Stimulated activated naive CD8-positive, alpha-beta T cell treated with anti-CD3 and anti-CD28 coated beads, Interleukin-15, Interleukin-2, amounts not matched to agents 100 U/mL and 50 U/mL, for 24 hours (primary cell): ENCODE measurements at places on chromosomes 5 and 9.
A peak's percentile ranks its signal among the peaks of the same experiment; 100 is the strongest.

GRCh38 chr5:1038417-1039209 is 30.0 kb downstream of the NKD2 start:
- DNase-seq = no peak

GRCh38 chr5:33997331-33997983 is 10.4 kb downstream of the AMACR start:
- no peak for DNase-seq

GRCh38 chr9:7058473-7058872 is 300.7 kb downstream of the KDM4C start:
- no peak for DNase-seq

DNA sequence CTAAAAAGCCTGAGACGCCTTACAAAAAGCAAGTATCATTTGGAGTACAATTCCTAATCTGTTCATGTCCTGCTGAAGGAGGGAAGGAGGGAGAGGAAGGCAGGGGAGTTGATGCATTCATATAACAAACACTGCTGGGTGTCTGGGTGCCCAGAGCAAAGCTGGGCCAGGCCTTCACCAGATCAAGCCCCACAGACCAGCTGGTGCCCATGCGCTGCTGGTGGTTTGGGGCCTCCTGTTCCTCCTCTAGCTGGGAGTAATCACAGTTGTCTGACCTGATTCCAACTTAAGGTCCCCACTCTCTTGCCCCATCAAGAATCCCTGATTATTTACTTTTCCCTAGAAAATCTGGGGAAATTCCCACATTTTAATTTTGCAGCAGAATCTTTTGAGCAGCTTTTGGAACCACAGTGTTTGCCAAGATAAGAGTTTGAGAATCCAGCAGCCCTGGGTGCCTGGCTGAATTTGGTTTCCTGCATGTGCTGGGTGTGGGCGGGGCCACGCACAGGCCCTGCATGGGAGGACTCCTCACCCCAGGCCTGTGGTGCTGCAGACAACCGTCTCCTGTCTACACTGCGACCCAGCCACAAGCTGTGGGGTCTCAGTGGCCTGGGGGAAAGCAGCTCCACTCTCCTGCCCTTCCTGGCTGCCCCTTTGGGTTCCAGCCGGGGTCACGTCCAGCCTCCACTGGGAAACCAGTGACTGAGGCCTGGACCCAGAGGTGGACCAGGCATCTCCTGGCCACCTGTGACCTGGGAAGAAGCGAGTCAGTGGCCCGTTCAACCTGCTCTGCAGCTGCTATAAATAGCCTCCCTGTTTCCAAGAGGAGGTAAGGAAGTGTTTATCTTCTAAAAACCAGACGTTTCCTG is 47.5 kb downstream of the NEURL1B start:
- DNase-seq = peak; percentile 31

- no peak for DNase-seq
Observed at GRCh38 chr5:57736716-57737115, 254.1 kb upstream of the ACTBL2 start.

DNA sequence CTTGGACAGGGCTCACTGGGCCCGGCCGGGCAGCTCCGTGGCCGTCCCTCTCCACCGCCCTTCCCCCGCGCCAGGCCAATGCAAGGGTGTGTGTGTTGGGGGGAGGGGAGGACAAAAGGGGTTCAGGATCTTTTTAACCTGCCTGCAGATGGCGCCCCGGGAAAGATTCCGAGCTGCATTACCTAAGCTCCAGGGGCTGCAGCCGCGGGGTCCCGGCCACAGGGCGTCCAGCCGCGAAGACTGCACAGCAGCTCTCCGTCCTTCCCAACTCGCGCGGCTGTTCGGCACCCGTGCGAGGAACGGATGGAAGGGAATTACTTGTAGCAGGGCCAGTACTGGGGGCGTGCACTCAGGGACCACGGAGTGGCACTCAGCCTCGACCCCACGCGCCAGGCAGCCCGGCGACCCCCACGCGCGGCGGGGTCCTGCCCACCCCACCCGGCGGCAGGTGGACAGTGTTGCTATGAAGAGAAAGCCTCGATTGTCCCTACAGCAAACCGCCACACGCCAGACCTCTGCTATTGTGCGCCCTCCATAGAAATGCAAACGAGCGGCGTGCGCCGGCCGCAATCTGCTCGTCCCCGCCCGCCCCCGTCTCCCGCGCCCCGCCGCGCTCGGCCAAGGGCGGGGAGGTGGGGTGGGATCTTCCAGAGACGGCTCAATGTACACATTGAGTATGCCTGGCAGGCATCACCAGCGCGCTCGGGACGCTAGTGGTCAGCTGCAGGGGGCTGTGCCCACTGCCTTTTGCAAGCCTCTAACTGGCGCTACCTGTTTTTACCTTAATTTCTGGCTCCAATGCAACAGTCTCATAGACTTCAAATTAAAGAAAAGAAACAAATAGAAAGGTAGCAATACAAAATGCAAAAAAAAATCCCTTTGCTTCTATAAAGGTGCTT is 796 bp upstream of the GADD45G start:
- peak; percentile 59 for DNase-seq

DNA sequence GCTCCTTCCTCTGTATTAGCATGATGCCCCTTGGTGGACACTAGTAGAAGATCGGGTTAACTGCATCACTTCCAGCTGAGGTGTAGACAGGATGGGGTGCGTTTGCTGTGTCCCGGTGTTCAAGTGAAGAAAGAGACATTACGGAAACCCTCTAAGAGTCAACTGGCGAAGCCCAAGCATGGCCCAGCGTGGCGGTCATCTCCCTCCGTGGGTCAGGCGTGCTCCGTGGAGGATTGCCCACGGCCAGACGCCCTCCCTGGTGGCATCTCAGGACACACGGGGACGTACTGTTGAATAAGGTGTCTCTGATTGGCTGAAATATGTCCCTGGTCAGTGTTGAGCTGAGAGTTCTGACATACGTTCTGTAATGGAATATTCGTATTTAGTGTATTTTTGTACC is 119.5 kb upstream of the CACNA1B start:
- DNase-seq = no peak

DNA sequence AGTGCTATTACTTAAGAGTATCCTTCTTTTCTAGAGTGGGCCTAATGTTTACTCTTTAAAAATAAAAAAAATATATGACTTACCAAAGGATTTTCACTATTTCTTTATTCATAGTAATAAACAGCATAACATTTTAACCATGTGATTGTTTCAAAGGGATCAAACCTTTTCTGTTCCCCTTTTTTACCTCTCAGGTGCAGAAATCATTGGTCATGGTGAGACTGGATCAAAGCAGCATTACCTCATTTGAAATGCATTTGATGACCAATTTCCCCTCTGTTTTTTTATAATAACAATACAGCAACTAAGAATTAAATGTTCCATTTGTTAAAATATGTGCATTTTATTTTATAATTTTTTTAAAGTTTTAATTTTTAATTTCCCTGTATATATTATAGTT is 598.0 kb upstream of the RGMB start:
- no peak for DNase-seq

DNA sequence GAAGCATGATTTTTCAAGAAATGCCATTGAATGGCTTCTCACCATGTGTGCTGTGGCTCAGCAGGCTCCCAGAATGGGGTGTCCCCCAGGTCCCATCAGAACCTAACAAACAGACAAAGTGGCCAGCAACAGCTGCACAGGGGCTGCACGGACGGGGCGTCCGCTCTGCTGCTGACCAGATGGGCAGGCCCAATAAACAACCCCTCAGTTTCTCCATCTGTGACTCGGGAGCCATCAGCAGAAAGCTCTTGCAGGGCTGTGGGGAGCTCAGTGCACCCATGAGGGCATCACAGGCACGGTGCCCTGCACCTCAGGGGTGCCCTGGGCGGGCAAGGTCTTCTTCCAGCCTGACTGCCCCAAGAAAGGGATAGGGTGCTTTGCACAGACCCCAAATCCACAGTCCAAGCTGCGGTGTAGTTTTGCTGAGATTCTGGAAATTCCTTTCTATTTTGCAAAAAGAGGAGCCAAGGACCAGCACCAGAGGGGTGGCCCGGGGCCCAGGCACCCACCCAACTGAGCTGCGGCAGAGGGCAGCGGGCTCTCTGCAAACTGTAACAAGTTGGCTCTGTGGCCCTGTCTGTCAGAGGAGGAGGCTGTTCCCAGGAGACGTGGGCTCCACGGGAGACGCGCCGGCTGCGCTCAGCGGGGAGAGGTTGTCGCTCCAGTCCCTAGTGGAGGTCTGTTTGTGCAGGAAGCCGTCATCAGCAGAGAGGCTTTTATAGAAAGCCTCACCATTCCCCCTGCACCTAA is 138.7 kb upstream of the PPP1R26 start:
- DNase-seq = no peak

DNA sequence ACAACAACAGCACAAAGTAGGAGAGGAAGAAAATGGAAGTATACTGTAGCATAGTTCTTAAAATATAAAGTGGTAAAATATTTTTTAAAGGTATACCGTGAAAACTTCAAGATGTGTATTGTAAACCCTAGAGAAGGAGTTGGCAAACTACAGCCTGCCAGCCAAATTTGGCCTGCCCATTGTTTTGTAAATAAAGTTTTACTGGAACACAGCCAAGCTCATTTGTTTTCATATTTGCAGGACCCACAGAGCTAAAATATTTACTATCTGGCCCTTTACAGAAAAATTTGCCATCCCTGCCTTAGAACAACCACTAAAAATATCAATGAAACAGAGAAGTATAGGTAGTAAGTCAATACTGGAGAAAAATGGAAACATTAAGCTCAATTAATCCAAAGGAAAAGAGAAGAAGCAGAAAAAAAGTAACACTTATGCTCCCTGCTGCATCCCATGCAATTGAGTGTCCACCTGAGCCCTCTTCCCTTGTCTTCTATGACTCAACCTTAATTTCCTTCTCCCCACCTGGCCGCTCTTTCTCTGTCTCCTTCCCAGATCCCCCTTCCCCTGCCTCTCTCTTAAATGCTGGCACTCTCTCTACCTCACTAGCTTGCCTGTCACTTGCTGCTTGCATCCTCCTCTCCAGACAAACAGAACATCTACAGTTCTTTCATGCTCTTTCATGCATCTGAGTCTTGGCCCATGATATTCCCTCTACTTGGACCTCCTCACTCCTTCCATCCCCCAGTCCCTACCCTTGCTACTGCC is 50.6 kb upstream of the FER start:
- no peak for DNase-seq

DNA sequence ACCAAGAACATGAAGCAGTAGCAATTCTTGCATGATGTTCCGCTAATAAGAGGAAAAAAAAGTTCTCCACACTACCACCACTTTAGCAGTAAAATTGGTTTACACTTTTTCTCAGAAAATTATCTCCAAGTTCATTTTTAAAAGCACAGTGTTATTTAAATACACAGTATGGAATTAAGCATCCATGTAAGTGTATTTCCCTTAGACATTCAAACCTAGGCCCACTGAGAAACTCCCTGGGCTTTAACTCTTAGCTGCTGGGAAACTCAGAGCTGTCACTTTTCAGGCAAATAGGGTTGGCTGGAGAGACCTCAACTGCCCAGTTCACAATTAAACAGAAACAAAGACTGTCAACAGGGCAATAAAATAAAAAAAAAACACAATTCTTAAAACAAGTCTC is 2.7 kb downstream of the GNAQ start:
- no peak for DNase-seq

DNA sequence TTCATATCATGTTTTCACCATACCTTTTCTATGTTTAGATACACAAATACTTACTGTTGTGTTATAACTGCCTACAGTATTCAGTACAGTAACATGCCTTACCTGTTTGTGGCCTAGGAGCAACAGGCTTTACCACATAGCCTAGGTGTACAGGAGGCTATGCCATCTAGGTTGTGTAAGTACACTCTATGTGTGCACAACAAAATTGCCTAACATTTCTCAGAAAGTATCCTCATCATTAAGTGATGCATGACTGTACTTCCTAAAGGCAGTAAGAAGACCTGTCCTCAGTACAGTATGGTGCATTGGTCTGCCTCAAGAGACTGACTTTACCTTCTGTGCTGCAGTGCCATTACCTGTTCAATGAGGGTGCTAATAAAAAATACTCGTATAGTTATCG is 7.9 kb downstream of the TXN start:
- DNase-seq = no peak

- DNase-seq = peak; percentile 9
Observed at GRCh38 chr9:32866273-32866672, 82.9 kb downstream of the TMEM215 start.

DNA sequence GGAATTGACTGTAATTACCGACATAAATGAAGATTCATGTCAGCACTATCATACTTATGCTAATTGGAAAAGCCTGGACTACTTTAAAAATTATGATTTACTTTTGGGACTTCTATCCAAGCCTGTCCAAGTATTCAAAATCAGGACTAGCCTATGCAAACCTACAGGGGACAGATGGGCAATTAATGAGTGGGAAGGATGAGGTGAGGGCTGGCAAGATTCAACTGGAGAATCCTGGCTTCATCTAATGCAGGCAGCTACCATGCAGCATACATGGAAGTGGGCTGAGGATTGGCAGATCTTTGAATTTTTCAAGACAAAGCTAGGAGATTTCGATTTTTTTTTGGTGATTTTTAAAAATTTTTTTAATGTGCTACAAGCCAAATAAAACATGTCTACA is 532.6 kb downstream of the CSNK1G3 start:
- DNase-seq = no peak

- DNase-seq = no peak
Observed at GRCh38 chr9:21097817-21098216, 20.1 kb upstream of the IFNB1 start.

DNA sequence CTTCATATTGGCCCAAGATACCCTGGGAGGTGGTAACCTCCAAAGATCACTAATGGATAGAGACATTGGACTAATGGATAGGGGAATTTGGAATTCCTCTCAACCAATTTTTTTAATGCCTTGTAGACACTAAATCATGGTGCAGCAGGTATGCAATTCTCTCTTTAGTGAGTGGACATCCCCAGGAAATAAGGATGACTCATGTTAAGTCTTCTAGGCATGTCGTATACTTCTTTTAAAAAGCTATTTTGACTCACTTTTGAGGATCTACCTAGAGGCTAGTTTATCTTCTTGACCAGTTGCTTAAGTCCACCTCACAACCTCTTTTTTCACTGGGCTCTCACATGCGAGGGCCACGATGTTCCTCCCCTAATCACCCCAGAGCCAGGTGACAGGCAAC is 211.6 kb upstream of the CDH12 start:
- DNase-seq = no peak

GRCh38 chr5:78526049-78526525 is 122.5 kb downstream of the LHFPL2 start:
- DNase-seq = no peak

DNA sequence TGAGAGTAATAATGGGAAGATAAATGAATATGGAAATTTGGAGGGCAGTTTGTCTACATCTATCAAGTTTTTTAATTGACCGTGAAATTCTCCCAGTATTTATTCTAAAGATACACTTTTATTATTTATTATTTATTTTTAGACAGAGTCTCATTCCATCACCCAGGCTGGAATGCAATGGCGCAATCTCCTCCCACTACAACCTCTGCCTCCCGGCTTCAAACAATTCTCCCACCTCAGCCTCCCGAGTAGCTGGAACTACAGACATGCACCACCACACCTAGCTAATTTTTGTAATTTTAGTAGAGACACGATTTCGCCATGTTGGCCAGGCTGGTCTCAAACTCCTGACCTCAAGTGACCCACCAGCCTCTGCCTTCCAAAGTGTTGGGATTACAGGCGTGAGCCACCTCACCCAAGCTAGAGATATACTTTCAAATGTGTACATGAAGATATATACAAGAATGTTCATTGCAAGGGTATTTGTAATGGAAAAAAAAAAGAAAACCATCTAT is 97.7 kb upstream of the SLC12A2 start:
- DNase-seq = no peak

GRCh38 chr9:71431931-71432330 is 310.5 kb upstream of the TRPM3 start:
- DNase-seq = no peak
